GM03348 (cell line): ENCODE measurements at places on chromosomes 5 and 9.
A peak's percentile ranks its signal among the peaks of the same experiment; 100 is the strongest.

GRCh38 chr9:112252194-112252593 lies 77.1 kb upstream of the SUSD1 start:
- no peak for DNase-seq

DNA sequence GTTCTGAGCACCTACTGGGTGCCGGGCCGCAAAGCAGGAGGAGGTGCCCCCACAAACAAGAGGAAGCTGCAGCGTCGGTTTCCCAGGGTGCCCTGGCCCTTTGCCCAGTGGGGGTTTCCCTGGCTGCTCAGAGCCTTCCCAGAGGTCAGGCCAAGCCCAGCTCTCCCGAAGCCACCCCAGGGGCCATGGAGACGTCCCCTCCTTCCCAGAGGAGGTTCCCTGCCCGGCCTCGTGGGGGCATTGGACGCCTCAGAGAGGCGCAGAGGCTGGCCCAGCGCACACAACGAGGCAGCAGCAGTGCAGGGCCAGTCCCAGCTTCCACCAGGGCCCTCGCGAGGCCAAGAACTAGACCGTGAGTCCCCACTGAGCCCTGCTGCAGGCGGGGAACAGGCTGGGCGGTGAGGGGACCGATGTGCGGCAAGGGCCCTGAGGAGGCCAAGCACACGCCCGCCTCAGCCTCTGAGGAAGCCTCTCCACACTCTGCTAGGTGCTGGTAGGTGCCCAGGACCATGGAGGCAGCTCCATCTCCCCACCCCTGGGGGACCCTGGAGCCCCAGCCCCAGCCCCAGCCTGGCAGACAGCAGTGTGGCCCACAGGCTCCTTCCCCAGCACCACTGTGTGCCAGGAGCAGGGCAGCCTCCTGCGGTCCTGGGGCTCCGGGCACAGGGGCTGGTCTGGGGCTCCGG lies 7.0 kb downstream of the DIPK1B start:
- no peak for DNase-seq

GRCh38 chr5:172579403-172579990 lies 61.6 kb upstream of the NEURL1B start:
- no peak for DNase-seq

DNA sequence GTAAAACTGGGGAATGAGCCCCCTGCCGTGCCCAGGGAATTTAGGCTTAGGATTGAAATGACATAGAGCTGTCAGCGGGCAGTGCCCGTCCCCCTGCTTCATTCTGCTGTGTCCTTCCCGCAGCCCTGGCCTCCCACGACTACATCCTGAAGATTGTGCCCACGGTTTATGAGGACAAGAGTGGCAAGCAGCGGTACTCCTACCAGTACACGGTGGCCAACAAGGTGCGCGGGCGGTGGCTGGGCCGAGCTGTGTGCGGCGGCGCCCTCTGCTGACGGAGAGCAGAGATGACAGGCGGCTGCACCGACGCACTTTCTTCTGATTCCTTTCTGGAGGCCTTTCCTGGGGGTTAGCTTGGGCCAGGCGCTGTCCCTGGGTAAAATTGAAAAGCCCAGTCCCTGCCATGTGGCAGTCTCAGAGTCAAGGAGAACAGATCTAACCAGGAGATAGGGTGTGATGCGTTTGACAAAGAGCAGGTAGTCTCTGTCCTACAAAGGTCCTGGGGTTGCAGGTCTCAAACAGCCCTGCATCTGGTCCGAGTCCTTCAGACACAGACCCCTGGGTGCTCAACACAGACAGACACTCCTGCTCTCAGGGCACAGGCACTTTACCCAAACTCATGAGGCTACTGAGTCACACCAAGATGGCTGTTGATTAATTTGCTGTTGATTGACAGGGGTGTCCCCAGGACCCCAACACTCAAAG lies 26.8 kb upstream of the RPL26L1 start:
- DNase-seq: peak; percentile 85

DNA sequence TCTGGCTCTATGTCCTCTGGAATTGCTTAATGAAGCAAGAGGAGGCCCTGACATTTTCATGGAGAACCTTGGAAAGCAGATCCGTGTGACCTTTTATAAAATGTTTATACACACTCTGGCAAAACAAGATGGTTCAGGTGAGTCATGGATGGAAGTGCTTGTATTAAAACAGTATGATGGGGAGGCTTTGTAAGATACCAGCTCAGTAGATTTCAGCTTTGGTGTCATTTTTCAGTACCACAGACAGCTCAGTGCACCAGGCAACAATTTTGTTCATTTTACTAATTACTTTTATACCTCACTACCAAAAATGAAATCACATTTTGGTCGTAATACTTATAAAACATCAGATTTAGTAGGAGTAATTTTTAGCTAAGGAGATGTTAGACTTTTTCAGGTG lies 5.2 kb downstream of the KCNN2 start:
- DNase-seq: no peak

DNA sequence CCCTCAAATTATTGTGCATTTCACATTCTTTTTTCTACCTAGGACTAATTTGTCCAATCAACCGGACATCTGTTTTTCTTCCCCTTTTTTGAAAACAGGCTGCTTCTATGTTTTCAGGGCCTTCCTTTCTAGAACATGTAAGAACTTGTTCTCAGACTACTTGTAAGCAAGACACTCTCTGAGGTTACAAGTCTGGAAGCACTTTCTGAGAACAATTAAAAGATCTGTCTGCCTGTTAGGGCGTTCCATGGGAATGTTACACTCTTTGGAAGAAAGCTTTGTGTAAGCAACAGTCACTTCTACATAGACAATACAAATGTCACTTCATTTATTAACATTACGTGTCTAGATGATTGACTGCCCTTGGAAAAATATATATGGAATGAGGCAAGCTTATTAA lies 50.9 kb upstream of the HSPB3 start:
- DNase-seq: no peak

- DNase-seq: peak; percentile 37
These were observed 10.8 kb upstream of the NIPAL4 start for GRCh38 chr5:157449011-157449723.

- DNase-seq: peak; percentile 91
These were observed 1.3 kb downstream of the NIM1K start for GRCh38 chr5:43193181-43193893.

- no peak for DNase-seq
These were observed 23.1 kb upstream of the CKMT2 start for GRCh38 chr5:81209869-81210493.

DNA sequence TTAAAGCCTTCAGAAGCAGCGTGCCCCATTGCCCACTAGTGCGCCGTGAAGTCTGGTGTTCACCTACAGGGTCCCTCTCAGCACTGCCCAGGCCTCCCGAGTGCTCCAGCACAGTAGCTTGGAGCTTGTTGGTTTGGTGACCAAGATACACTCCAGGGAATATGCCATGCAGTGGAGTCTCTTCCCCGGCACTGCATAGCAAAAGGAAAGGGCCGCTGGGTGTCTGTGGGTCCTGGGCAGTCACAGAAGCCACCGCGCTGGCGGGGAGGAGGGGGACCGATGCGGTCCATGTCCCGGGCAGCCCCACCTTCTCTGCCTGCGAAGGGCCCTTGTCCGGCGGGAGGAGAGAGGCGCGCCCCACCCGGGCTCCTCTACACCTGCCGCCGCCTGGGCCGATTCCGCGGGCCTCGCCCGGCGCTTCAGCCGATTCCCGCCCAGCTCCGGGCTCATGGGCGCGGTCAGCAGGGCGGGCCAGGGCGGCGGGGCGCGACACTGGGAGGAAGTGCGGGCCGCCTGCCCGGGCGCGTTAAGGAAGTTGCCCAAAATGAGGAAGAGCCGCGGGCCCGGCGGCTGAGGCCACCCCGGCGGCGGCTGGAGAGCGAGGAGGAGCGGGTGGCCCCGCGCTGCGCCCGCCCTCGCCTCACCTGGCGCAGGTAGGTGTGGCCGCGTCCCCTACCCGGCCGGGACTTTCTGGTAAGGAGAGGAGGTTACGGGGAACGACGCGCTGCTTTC lies at the start of gene SYK:
Gene SYK, plus strand, starts transcription at position 579 of the 732 bp plus-strand sequence. CDS start 42,080 bp downstream, outside the sequence.
- no peak for DNase-seq

GRCh38 chr5:140391312-140391711 lies 10.3 kb upstream of the ANKHD1 start:
- peak; percentile 74 for DNase-seq

DNA sequence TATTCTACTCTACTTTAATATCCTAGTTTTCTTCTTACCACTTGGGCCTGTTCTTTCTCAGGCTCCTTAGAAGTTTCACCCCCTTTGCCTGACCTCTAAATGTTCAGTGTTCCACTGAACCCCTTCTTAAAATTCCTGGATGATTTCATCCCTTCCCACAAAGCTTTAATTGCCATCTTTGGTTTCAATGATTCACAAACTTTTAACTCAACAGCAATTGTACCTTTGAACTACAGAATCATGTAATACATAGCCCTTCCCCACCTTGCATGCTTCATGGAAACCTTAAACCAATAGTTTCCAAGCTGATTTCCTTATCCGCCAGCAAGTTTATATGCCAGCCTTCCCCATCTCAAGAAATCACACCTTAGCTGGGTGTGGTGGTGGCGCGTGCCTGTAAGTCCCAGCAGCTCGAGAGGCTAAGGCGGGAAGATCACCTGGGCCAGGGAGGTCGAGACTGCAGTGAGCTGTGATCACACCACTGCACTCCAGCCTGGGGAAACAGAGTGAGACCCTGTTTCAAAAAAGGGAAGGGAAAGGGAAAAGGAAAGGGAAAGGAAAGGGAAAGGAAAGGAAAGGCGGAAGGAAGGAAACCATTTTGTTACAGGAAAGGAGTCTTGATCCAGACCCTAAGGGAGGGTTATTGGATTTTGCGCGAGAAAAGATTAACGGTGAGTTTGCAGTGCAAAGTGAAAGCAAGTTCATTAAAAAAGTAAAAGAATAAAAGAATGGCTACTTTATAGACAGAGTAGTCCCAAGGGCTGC lies 1023.7 kb upstream of the DMAC1 start:
- DNase-seq: no peak

DNA sequence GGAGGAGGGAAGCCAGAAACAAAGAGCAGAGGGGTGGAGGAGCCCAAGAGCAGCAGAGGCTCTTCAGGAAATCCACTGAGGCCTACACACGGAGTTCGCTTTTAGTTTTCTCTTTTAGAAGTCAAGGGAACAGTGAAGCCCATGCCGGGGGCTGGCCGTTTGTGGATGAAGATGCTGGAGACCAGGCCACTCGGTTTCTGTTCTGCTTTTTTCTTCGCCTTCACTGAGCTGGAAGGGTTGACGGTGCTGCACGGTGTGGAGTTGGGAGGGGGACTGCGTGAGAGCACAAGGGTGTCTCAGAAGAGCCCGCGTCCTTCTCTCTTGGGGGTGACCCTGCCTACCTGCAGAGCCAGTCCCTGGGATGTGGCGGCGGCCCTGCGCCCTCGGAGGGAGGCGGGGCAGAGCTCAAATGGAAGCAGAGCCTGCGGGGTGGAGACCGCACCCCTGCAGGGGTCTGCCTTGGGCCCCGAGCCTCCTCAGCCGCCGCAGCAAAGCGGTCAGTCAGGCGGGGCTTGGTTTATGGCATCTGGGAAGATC lies 68.5 kb upstream of the CACNA1B start:
- DNase-seq: no peak

DNA sequence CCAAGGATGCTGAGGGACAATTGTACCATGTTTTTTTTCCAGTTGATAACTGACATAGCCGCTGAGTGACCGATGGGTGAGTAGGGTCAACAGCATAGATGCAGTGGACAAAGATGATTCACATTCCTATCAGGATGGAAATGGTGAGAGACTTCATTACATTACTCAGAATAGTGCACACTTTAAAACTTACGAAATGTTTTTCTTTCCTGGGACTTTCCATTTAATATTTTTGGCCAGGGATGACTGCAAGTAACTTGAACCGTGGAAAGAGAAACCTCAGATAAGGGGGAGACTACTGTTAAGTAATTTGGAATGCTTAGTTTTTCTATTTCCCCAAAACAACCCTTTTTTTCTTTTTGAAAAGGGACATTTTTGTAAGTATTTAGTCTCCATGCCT lies 3.0 kb upstream of the TUSC1 start:
- peak; percentile 47 for DNase-seq

DNA sequence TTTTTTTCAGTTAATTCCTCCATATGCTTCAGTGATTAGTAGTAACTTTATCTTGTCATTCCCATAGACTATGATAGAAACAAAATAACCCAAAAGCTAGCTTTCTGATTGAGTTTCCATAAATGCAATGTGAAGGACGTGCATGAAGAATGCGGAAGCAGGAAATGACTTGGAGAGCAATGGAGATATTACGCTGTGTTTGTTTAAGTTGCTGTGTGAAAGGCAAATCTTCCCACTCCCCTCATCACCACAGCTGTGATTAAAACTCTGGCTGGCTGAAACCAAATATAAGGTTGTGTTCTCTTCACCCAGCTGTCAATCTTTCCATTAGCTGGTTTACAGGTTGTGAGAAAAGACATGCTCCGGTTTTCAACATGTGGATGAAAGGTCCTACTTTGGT lies 83.9 kb downstream of the NR2F1-AS1 start:
- no peak for DNase-seq

- no peak for DNase-seq
These were observed 19.3 kb downstream of the OTULINL start for GRCh38 chr5:14600846-14601245.

- no peak for DNase-seq
These were observed 52.6 kb downstream of the PLAC8L1 start for GRCh38 chr5:146052780-146053179.

GRCh38 chr5:96050273-96050880 lies 88.7 kb upstream of the ELL2 start:
- DNase-seq: no peak
